ENCODE measurements at places on chromosomes 13 and 19.

DNA sequence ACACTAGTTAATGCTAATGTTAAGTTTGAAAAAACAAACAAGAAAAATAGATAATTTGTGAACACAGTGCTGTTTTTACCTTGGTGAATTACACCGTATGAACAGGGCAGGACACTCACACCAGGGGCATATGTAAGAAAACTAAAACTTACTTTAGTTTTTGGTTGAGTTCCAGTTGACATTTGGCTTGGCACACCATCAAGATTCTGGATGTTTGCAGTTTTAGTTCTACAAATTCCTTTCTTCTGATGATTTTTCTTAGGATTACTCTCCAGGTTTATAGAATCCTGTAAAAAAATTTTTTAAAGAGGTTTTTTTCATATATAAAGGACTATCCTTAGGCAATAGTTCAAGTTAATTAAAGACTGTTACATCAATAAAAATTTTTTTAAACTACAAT lies 238.5 kb upstream of the STARD13 start:
- no peak for DNase-seq

GRCh38 chr19:4371247-4372164 lies 28.1 kb downstream of the MPND start:
- no peak for DNase-seq

GRCh38 chr13:50080911-50081678 lies 65.9 kb downstream of the KCNRG start:
- peak; percentile 45 for DNase-seq

DNA sequence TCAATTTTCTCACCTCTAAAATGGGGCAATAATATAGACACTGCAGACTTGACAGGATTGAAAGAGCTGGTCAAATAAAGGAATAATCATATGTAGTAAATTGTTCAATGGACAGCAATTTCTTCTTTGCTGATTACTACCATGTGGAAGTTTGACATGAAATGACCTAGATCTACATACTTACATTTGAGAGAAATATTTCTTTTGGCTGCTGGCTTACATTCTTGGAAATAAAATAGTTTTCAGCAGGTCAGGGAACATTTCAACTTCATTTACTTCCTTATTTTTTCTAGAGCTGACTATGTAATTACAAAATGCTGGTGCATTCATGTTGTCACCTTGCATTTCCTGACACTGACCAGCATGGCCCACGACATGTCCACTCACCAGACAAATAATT lies 294.6 kb upstream of the MIR17HG start:
- DNase-seq, result no peak

DNA sequence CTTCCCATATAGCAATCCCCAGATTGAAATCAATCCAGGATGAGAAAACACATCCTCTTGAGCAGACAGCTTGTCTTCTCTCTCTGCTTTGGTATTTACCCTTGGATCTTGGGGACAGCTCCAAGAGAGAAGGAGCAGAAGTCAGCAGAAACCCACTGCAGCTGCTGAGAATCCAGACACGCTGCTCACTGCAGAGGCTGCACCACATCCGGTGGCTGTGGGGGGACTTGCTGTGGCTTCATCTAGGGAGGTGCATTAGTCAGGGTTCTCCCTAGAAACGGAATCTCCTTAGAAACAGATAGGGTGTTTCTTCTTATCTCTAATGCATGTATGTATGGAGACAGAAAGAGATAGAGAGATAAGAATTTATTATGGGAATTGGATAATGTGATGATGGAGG lies 2.7 kb downstream of the CYP4F12 start:
- DNase-seq, result peak; percentile 63
